ENCODE measurements at places on chromosomes 11 and 22.

GRCh38 chr11:70574725-70575347 is 176.5 kb downstream of the CTTN start:
- no peak for DNase-seq

GRCh38 chr11:102423936-102424335 is 28.6 kb downstream of the TMEM123 start:
- DNase-seq, result no peak

GRCh38 chr11:86151174-86152005 is 82.5 kb upstream of the PICALM start:
- DNase-seq, result no peak

DNA sequence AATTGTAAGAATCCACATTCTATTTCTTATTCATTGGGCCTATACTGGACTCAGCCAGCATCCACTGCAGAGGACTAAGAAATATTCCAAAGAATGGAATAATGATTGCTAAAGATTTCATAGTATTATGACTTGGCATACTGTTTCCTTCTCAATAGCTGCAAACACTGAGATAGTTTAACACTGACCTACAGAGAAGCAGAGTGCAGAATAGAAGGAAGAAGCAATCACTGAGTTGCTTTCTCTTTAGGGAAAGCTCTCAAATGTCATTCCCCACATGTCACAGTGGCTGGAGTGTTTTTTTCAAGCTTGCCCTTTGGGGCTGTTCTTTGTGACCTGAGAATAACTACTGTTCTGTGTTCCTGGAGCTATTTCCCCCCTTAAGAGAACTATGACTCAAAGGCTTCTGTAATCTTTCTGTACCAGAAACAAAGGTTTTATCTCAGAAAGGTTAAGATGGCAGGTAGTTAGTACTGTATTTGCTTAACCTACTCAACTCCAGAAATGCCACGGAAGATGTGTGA is 243.6 kb upstream of the LUZP2 start:
- no peak for DNase-seq

GRCh38 chr11:125464666-125465065 is 31.4 kb downstream of the FEZ1 start:
- DNase-seq, result no peak

DNA sequence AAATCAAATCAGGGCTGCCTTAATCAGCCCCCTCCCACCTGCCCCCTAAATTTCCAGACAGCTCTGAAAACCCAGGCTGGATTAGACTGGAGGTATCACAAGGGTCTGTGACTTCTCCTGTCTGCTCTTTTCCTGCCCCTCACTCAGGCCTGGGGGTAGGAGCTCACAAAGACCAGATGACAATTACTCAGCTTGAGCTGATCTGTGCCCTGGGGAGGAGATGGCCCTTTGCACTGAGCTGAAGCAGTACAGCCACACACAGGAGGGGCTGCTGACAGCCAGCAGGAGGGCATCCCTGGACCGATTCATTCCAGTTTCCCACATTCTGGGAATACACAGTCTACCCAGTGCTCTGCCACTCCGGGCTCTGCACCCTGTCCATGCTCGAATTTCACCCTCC is 4.2 kb downstream of the ABCC8 start:
- no peak for DNase-seq

DNA sequence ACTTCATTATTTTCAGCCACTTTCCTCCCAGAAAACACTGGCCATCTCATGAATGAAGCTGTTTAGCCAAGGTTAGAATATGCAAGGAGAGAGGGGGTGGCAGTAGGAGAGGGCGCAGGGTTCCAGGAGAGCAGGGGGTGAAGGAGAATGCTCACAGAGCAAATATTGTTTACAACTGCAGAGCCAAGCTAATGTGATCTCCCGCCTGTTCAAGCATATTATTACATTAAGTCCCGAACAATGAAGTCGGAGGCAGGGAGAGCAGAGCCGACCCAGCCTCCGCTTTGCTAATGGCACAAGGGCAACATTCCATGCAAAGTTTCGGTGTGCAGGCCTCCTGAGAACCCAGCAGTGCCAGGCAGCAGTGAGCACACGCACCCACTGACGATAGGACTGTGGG is 80.1 kb downstream of the MICAL3 start:
- no peak for DNase-seq

GRCh38 chr22:24059121-24059520 is 48.0 kb downstream of the CABIN1 start:
- DNase-seq, result no peak

DNA sequence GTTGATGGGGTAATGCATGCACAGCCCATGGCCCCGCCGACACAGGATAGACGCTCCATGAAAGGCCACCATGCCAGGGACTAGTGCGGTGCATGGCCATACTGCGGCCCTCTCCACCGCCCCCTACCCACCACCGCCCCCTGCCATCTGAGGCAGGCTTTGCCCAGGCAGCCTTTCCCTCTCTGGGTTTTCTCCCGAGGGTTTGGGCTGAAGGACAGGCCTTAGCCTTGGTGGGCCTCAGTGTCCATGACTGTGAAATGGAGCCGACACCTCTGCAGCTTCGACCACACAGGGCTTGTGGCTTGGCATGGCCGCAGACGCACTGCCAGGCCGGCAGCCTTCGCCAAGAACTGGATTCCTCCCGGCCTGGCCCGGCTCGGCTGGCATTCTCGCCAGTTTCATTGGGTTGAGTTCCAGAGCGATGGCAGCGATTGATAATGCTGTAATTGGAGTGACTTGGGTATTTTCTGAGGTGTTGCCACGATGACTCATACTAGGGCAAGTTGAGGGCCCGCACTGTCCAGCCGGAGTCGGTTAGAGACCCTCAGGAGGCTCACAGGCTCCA is 111.3 kb downstream of the WNT7B start:
- no peak for DNase-seq

DNA sequence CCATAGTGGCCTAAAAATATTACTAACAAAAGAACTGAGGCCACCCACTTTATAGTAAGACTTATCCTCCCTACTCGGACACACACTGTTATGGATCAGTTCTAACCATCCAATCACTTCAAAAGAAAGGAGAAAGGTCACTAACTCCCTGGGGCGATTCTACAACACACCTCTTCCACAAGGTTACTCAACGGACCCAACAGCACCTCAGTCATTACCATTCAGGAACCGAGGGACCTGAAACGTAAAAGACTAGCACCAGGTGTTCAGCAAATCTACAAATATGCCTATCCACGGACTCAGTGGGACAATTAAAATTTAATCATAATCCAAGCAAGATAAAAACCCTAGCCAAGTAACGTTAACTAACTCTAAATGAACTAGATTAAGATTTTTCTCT is 1.6 kb downstream of the HNRNPUL2 start:
- DNase-seq, result no peak

- DNase-seq, result no peak
Observed at GRCh38 chr11:17476317-17477083, at the start of gene ABCC8. Gene ABCC8, minus strand, starts transcription at chr11:17476845. Its CDS starts 69 bp downstream, at chr11:17476776.

GRCh38 chr11:120810251-120810650 is 213.7 kb upstream of the TBCEL start:
- no peak for DNase-seq

GRCh38 chr11:92623055-92623454 is 346.4 kb upstream of the MTNR1B start:
- no peak for DNase-seq

DNA sequence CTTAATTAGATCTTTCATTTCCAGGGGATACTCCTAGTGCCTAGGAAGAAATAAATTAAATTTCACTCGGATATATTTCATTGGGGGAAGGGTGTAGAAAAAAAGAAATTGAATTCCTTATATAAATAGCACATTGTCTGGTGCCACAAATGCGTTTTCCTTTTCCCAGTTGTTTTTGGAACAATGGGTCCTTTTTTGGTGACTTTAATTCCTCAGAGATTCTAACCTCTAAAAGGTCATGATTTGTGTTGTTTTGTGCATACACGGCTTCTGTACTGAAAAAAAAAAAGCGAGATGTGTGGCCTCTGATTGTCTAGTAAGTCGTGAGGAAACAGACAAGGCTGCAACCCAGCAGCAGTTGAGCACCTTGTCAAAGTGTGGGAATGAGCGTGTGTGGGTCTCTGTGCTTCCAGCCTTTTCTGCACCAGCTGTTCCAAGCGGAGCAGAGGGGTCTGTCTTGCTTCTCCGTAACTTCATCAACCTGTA is 64.5 kb upstream of the CRTAM start:
- no peak for DNase-seq

DNA sequence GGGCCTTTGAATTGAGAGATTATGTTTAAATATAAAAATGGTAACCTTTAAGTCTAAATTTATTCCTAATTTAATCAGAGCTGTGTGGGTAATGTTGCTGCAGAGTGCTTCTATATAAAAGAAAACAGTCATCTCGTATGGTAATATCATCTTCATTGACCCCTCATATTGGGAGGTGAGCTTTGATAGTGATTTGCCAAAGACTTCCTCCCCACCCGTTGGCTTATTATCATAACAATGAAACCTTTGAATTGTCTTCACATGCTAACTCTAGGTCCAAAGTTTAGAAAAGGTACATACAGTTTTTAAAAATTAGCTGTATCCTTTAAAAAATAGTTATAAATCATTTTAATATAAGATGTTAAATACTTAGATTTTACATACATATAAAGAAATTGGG is 3.7 kb downstream of the EMSY start:
- no peak for DNase-seq

DNA sequence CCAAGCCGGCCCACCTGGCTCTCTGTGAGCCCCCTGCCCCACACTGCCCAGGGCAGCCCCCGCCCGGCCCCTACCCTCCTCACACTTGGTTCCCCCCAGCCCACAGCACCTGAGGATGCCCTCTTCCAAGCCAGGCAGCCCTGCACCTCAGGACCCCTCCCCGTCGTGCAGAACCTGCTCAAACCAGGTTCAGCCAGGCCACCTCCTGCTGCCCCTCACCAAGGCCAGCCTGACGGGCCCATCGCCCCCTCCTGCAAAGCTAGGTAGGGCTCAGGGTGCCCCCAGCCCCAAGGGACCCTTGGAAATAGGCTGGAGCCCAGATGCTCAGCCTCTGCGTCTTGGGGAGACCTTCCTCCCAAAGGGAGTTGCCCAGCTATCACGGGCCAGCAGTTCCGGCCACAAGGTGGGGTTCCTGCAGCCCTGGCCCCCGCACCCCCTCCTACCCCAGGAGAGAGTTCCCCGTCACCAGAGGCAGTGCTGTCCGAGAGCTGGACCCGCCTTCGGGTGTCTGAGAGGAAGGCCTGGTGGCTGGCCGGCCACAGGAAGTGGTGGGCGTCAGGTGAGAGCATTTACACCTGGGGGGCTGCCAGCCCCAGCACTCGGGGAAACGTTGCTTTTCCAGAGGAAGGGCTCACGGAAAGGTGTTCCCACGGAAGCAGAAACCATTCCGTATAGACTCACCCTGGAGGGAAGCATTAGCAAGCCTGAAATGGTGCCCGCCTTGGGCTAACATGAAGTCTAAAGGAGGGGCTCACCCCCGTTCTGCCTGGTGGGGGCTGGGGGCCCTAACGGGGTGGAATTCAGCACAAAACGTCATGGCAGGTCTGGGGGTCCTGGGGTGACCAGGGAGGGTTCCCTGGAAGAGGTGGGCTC is 3.2 kb upstream of the SYT8 start:
- DNase-seq, result no peak

DNA sequence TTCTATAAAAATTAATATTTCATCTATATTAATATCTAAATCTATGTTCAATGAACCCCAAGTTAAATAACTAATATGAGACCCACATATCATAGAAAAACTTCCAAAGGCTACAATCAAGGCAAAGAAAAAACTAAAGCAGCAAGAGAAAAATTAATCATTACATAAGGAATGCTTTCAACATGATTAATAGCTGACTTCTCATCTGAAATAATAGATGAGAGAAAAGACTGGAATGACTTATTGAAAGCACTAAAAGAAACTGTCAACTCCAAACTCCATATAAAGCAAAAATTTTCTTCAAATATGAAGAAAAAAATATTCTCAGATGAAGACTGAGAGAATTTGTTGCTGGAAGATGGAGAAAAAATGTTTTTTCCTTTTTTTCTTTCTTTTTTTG is 13.0 kb downstream of the TRIM5 start:
- no peak for DNase-seq

- DNase-seq, result no peak
Observed at GRCh38 chr22:44646668-44647067, 55.3 kb upstream of the PRR5 start.

- no peak for DNase-seq
Observed at GRCh38 chr11:68300076-68300830, 12.1 kb upstream of the LRP5 start.

- DNase-seq, result no peak
Observed at GRCh38 chr11:57353446-57353845, 15.3 kb downstream of the P2RX3 start.

DNA sequence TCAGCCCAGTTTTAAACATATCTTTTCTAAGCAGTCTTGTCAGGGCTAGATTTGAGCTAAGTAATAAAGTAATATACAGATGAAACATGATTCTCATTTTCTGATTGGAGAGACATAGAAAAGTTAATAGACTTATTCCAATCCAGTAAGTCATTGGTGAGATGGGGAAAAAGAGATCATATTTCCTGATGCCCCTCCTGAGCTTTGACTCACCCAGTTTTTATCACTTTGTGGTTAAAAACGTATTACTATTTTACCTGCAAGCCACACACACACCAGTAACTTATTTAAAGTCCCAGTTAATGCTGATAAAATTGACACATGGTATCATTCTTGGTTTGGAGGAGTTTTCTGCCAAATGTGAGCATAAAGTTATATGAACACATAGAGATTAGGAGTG is 306.8 kb downstream of the CADM1 start:
- no peak for DNase-seq

DNA sequence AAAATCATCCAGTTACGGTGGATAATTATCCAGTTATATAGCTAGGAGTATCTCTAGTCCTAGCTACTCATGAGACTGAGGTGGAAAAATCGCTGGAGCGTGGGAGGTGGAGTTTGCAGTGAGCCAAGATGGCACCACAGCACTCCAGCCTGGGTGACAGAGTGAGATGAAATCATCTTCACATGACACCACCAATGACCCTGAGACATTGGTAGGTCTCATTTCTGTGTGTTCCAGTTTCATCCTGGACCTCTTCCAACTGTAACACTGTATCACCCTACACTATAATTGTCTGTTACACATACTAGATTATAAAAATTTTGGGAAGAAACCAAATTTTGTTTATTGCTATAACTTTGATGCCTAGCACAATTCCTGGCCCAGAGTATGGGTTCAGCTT is 446.8 kb downstream of the TMEM135 start:
- DNase-seq, result no peak

- DNase-seq, result no peak
Observed at GRCh38 chr11:72230764-72231365, 6.3 kb downstream of the INPPL1 start.

DNA sequence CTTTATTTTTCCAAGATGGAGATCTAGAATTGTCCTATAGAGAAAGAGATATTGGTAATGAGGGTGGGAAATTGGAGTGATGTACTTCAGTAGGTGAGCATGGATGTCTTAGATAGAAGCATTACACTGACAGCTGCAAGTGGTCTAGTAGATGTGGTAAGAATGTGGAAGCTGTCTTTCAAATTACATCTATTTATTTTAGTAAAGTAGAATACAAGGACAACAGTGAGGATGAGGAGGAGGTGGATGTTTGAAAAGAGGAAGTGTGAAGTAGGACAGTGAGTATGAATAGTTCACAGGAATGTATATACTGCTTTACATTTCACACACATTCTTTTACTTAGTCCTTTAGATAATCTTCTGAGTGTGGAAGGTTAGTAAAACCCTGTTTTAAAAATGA is 64.2 kb downstream of the HIPK3 start:
- DNase-seq, result no peak

GRCh38 chr22:31544481-31545480 is 48.4 kb downstream of the SFI1 start:
- no peak for DNase-seq
